ENCODE measurements at places on chromosomes 4 and X.

GRCh38 chr4:5988086-5988845 lies 30.0 kb downstream of the C4orf50 start:
- peaks cover 40% of the 10 kb centered on the region for H3K27me3 ChIP-seq
- H3K27ac ChIP-seq = no peak overlapping the region
- H3K4me3 ChIP-seq = no peak overlapping the region
- H3K4me1 ChIP-seq = no peaks in the 10 kb centered on the region
- no peak for DNase-seq
- H3K36me3 ChIP-seq = no peaks in the 10 kb centered on the region

GRCh38 chr4:83873996-83874395 lies 338.1 kb downstream of the GPAT3 start:
- no peaks in the 10 kb centered on the region for H3K36me3 ChIP-seq
- DNase-seq = no peak
- peaks cover 16% of the 10 kb centered on the region for H3K27me3 ChIP-seq
- H3K27ac ChIP-seq = no peak overlapping the region
- H3K4me1 ChIP-seq = no peaks in the 10 kb centered on the region

- no peaks in the 10 kb centered on the region for H3K27me3 ChIP-seq
- peaks cover 4% of the 10 kb centered on the region for H3K36me3 ChIP-seq
- H3K27ac ChIP-seq = no peak overlapping the region
- no peak for DNase-seq
These were observed 66.6 kb downstream of the EDNRA start for GRCh38 chr4:147547314-147548056.

GRCh38 chrX:30613721-30614120 lies 36.2 kb upstream of the TASL start:
- no peaks in the 10 kb centered on the region for H3K36me3 ChIP-seq
- no peak overlapping the region for H3K4me3 ChIP-seq
- H3K27me3 ChIP-seq = no peaks in the 10 kb centered on the region
- no peak for DNase-seq
- H3K27ac ChIP-seq = no peak overlapping the region

- peaks cover 32% of the 10 kb centered on the region for H3K36me3 ChIP-seq
- DNase-seq = no peak
- H3K27ac ChIP-seq = peak overlapping the region; percentile 95
- no peaks in the 10 kb centered on the region for H3K27me3 ChIP-seq
- no peak overlapping the region for H3K4me3 ChIP-seq
These were observed 45.5 kb upstream of the PHEX start for GRCh38 chrX:21986596-21986995.
